Left hindlimb (tissue), 1 donor: ENCODE measurements at places on chromosomes 12 and 14.

DNA sequence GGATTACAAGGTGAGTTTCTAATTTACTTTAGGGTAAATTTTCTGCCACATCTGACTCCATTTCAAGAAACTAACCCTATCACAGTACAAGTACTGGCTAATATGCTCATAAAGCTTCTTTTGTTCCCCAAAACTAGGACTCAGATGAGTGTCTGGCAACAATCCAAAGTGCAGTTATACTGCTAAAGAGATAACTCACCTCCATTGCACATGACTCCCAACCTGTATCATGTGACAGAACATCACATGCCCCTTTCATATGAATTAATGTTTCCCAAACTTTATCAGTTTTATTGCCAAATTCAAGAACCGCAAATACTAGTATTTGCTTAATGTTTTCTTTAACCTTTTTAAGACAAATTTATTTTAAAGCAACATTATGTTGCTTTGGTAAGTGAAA, 3.9 kb upstream of the PPP1R12A start:
- DNase-seq, result no peak

GRCh38 chr12:113850309-113851056, 115.6 kb downstream of the RBM19 start:
- no peak for DNase-seq

GRCh38 chr12:19477071-19477470, 37.8 kb downstream of the AEBP2 start:
- DNase-seq, result no peak

DNA sequence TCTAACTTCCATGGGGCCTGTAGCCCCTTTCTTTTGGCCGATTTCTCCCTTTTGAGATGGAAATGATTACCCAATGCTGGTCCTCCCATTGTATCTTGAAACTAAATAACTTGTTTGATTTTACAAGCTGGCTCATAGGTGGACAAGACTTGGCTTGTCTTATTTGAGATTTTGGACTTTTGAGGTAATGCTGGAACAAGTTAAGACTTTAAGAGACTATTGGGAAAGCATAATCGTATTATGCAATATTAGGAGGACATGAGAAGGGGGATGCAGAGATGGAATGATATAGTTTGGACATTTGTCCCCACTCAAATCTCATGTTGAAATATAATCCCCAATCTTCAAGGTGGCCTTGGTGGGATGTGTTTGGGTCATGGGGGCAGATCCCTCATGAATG, 49.2 kb upstream of the LYZ start:
- DNase-seq, result no peak

DNA sequence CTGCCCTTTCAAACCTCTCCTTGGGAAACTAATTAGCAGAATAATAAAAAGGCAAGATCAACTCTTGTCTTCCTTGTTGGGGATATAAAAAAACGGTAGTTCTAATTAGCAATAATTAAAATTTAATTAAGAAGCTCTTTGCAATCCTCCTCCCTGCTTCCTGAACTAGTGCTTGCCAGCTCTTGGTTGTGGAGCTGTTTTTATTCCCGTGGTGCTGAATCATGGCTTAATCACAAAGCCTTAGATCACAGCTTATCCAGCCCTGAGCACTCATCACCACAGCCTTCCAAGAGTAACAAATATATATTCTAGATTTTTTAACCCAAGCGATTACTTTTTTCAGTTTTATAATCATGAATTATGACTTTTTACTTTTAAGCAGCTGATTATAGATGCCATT, 63.2 kb upstream of the INSM2 start:
- no peak for DNase-seq

GRCh38 chr14:101776344-101776743, 14.8 kb downstream of the PPP2R5C start:
- no peak for DNase-seq
